Activated CD8-positive, alpha-beta memory T cell treated with anti-CD3 and anti-CD28 coated beads for 1 hour (primary cell): ENCODE measurements at places on chromosomes 1 and 21.
A peak's percentile ranks its signal among the peaks of the same experiment; 100 is the strongest.

GRCh38 chr1:207919523-207920170 is 8.7 kb upstream of the CD34 start:
- no peak for DNase-seq

GRCh38 chr1:10663678-10664035 is 132.8 kb downstream of the CASZ1 start:
- DNase-seq: no peak

DNA sequence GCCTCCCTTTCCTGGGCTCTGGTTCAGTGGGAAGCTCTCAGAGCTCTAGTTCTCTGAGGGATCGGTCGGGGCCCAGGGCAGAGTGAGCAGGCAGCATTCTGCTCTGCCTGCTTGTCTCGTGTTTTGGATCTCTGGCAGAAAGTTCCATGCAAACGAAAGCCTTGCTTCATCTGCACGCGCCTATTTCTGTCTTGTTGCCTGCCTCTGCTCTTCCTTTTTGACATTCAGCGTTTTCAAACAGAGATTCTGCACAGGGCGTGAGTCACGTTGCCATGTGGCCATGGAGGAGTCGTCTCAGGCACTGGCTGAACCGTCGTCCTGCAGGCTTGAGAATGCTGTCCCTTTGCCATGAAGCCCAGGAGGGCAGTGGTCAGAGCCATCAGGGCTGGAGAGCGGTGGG is 20.3 kb downstream of the AJAP1 start:
- no peak for DNase-seq

GRCh38 chr1:207024202-207025145 is 8.1 kb downstream of the C1orf116 start:
- DNase-seq: no peak

DNA sequence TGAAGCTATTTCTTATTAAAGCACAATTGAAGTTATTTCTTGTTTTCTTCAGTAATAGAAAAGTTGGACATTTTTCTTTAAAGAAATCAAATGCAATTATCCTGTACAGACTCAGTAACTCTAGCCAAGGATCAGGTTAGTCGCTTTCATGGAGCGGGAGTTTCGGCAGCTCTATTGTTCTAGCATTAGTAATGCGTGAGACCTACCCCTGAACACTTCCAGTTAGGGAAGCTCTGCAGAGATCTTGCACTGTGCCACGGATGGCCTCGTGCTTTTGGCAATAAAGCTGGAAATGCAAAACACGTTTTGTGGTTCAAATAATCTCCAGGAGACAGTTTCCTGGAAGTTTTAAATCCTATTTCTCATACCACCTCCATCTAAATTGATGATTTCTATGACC is 488.4 kb downstream of the SETD4 start:
- DNase-seq: no peak

GRCh38 chr1:23634518-23634839 is 57.1 kb upstream of the RPL11 start:
- DNase-seq: no peak

GRCh38 chr1:111576547-111576946 is 43.0 kb upstream of the RAP1A start:
- no peak for DNase-seq

GRCh38 chr1:21361506-21361905 is 71.2 kb upstream of the ECE1 start:
- no peak for DNase-seq

DNA sequence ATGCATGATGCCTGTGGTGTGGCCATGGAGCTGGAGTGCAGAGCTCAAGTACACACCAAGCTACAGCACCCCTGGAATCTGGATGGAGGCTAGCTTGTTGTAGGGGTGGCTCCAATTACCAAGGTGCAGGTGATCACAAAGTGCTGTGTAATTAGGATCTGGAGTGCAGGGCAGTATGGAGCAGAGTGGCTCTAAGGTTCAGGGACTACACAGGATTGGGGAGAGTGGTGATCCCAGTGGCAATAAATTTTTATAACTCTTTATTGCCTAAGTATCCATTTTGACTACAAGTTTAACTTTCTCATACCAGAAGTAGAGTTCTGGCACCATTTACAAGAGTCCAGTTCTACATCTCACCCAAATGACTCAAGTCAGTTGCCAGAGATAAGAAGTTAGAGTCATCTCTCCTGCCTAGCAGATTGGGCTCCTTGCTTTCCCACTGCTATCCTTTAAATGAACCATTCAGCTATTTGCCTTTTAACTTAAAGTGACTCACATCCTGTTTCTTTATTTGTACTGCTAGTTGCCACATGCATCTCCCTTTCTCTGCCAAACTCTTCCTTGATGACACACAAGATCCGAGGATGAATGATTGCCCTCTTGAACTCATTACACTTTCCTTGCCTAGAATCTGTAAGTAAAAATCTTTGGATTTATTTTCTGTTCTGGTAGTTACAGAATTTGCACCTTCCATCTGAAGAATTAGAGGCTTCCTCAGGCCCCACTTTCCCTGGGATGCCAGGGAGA is 427.2 kb downstream of the KCNT2 start:
- no peak for DNase-seq

- no peak for DNase-seq
Observed at GRCh38 chr1:207897188-207897587, 13.7 kb downstream of the CD34 start.

- DNase-seq: no peak
Observed at GRCh38 chr1:243713470-243714186, 136.4 kb downstream of the AKT3 start.

DNA sequence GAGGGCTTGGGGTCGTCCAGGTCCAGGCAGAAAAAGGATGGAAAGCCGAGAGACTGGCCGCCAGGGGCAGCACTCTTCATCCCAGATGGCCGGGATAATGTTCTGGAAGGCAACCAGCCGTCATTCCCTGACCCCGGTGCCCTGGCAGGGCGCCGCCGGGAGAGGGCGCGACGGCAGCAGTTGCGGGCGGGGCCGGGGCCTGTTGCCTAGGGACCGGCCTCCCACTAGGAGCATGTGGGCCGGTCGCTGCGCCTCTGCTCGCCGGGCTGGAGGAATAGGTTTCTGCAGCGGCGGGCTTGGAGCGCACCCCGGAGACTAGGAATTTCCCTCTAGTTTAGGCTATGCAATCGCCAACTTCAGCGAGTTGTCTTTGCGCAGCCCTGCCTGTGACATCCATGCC is 11.0 kb downstream of the DMRTB1 start:
- no peak for DNase-seq

DNA sequence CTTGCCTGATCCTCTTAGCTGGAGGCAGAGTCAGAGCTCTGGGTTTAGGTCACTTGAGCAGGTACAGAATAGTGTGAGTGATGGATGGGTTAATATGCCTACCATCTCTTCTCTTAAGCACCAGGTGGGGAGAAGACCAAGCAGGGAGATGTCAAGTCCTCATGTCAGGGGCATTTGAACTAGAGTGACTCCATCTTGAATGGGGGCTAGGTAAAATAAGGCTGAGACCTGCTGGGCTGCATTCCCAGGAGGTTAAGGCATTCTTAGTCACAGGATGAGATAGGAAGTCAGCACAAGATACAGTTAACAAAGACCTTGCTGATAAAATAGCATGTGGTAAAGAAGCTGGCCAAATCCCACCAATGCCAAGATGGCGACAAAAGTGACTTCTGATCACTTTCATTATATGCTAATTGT is 77.4 kb upstream of the BTG3 start:
- no peak for DNase-seq

DNA sequence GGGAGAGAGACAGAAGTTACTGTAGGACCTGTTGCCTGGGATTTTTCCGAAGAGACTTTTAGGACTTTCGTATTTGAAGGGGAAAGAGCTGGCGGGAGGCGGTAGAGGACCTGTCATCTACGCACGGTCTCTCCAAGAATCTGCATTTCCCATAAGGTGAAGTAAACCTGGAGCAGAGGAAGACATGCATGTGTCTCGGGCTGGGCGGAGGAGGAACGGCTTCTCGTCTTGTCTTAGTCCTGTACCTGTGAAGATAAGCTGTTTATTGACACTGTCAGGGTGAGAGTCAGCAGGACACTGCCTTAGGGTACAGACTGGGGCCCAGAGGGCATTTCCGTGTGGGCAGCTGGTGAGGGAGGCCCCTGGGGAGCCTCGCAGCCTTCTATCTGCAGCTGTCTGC is 123.4 kb upstream of the COL6A1 start:
- DNase-seq: no peak

- DNase-seq: no peak
Observed at GRCh38 chr1:191641420-191642260, 516.6 kb upstream of the RGS18 start.

- DNase-seq: no peak
Observed at GRCh38 chr1:78839704-78840277, 166.7 kb downstream of the ADGRL4 start.

DNA sequence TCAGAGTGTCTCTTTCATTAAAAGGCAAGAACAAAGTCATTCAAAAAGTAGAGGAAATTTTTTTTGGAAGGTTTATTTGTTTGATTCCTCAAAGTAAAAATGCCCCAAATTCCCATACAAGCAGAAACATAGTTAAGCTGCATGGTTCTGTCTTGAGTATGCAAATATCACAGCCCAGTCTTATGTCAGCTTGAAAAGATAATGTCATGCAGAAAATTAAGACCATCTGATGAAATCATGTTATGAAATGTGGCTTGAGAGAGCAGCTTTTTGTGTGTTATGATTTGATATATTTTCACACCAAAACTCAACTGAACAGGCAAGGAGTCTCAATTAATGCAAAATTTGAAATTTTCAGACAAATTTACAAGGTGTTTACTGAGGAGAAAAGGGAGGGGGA is 411.0 kb downstream of the LMO4 start:
- no peak for DNase-seq

GRCh38 chr1:221440658-221441057 is 301.2 kb downstream of the DUSP10 start:
- no peak for DNase-seq

DNA sequence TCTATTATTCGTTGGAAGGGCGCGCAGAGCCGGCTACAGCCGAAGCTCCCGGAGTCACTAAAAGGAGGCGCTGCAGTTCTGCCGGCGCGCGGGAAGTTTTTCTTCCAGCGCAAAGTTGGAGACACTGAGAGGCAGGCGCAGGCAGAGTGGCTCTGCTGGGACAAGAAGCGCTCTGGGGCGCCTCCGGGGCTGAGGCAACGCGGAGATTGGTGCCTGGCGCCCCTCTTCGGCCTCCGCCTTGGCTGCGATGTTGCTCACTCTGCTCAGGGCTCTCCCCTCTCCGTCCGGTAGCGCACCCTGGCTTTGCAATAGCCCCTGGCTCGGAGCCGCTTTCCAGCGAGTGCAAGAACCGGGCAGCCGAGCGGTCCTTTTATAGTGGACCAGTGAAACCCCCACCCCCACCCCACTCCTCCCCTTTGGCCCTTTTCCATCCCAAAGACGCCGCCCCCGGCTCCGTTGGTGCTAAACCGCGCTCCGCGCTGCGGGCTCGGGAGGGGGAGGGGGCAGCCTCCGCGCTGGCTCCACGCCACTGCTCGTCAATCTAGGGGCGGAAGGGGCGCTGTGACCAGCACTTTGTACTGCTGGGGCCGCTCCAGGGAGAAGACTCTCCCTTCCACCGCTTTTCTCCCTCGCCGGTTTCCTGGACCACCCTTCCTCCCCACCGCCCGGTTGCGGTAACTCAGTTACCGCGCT is at the start of gene ADAMTS1:
ADAMTS1 (minus strand) TSS at position 344 of the 693 bp plus-strand sequence. CDS start 455 bp downstream, outside the sequence.
- no peak for DNase-seq

DNA sequence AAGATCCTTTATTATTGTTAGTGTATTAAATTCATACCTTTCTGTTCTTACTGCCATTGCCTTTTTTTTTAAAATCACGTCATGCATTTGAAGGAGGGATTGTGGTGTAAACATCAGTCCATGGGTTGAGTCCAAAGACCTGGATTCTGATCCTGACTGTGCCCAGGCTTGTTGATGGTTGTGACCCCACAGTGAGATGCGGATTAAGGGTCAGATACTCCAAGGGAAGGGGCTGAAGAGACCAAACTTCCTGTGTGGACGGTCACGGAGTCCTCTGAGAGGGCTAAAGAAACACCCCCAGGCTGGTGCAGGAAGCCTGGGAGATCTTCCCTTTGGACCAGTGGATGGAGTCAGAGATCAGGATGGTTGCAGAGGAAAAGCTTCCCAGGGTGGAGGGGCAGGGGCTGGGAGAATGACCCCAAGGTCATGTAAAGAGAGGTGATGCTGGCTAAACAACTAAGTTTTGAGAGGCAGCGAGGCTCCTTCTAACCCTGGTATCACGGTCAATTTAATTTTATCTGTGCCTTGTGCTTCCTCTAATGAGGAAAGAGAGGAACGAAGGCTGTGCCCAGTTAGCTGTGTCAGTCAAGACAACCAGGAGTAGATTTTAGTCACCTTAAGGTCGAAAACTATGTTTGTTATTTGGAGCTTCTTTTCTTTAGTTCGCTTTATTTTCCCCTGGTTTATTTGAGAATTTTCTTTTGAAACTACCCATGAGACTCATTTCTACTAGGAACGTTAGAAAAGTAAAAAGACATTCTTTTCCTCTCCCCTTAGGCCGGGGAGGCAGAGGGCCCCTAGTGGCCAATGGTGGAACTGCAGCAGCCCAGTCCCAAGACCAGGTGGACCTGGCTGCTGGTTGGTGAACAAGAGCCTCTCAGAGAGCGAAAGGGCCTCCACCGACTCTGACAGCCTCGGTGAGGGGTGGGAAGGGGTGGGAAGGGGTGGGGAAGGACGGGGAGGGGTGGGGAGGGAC is 8.7 kb upstream of the GPR161 start:
- DNase-seq: peak; percentile 49

- DNase-seq: no peak
Observed at GRCh38 chr1:66788231-66788939, 12.7 kb downstream of the INSL5 start.

GRCh38 chr1:53182111-53182593 is 14.5 kb upstream of the CPT2 start:
- peak; percentile 42 for DNase-seq

DNA sequence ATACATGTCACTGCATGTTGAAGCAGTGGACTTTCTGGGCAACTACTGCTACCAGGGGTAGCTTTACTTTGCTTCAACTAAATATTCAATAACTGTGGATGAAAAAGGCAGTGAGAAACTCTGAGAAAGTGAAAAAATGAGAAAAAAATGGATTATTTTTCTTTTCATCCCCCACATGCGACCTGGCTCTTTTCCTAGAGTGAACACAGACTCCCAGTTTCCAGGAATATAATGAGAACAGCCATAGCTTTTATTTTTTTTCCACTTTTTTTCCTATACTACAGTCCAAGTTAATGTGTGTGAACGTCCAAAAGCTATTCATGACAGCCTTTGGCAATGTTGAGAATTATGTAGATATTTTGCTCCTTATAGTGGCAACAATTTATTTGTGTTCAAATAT is 230.4 kb downstream of the DNM3 start:
- no peak for DNase-seq
